ENCODE measurements at places on chromosomes 1 and 21.

DNA sequence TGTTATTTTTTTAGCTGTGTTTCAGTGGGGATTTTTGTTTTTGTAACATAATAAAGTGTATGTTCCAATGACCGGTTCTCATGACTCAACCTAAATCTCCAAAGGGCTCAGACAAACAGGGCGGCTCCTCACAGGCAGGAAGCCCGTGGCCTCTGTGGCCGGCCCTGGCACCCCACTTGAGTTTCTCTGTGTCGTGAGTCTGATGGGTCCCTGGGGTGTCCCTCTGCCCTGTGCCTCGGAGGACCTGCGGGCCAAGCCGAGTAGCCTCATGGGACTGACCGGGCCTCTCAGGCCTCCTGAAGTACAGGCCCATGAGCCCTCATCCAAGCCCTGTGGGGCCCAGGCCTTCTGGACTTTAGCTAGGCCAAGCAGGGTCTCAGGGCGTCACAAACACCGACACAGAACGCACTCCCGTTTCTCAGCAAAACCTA lies 16.1 kb upstream of the CCDC27 start:
- DNase-seq = no peak

GRCh38 chr1:8370905-8371315 lies 53.0 kb downstream of the SLC45A1 start:
- DNase-seq = no peak

GRCh38 chr21:45451771-45452182 lies 46.8 kb downstream of the COL18A1 start:
- no peak for DNase-seq

GRCh38 chr1:223207293-223208066 lies 64.4 kb upstream of the TLR5 start:
- peak; percentile 66 for DNase-seq

DNA sequence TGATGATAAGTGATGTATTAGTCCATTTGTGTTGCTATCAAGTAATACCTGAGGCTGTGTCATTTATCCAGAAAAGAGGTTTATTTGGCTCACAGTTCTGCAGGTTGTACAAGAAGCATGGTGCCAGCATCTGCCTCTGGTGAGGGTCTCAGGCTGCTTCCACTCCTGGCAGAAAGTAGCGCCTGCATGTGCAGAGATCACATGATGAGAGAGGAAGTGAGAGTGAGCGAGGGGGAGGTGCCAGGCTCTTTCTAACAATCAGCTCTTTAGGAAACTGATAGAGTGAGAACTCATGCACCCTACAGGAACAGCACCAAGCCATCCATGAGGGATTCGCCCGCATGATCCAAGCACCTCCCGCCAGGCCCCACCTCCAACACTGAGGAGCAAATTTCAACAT lies 2.2 kb upstream of the FHAD1 start:
- DNase-seq = no peak

DNA sequence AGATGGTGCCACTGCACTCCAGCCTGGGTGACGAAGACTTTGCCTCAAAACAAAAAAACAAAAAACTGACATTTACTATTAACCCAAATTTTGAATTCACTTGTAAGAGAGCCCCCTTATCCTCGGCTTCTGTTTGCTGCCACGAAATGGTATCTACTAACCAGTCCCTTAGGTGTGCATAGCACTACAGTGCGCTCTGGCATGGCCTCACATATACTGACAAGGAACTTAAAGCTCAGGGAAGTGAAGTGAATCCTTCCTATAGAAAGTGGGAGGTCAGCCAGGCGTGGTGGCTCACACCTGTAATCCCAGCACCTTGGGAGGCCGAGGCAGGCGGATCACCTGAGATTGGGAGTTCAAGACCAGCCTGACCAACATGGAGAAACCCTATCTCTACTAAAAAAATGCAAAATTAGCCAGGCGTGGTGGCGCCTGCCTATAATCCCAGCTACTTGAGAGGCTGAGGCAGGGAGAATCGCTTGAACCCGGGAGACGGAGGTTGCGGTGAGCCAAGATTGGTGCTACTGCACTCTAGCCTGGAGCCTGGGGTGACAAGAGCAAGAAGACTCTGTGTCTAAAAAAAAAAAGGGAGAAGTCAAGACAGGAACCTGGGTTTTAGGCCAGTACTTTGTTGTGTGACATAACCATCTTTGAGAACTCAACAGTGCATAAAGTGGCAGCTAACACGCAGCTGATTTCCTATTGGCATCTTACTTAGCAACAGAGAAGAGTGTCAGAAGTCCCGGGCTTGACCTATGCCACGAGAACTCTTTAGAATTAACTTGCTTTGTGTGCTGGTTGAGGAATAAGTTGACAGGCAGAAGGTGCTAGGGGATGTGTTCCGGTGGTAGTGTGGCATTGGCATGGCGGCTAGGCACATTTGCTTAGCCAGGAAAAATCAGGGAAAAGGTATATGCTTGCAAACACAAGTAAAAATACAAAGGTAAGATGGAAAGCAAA lies 16.8 kb downstream of the ERRFI1 start:
- no peak for DNase-seq

- no peak for DNase-seq
Measured at GRCh38 chr1:116997066-116997465, 4.5 kb upstream of the CD101 start.

GRCh38 chr1:247401310-247402119 lies 14.5 kb upstream of the NLRP3 start:
- DNase-seq = no peak

- DNase-seq = no peak
Measured at GRCh38 chr1:193657552-193657951, 471.1 kb upstream of the B3GALT2 start.

GRCh38 chr1:184395937-184396480 lies 9.2 kb downstream of the C1orf21 start:
- DNase-seq = no peak
